IPS-NIHi11 (cell line): ENCODE measurements at places on chromosomes 11 and 22.

GRCh38 chr22:45843031-45843430, 133.9 kb downstream of the WNT7B start:
- no peak for DNase-seq

GRCh38 chr11:118227865-118228785, 3.3 kb upstream of the JAML start:
- DNase-seq, result no peak

DNA sequence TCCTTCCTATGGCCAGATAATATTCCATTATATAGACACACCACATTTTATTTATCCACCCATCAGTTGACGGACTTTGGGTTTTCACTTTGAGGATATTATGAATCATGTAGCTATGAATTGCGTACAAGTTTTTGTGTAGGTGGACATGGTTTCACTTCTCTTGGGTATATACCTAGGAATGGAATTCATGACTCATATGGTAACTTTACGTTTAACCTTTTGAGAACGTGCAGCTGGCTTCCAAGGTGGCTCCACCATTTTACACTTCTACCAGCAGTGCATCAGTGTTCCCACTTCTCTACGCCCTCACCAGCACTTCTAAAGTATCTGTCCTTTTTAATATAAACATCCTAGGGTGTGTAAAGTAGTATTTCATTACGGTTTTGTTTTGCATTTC, 112.0 kb downstream of the PLEKHA7 start:
- DNase-seq, result no peak

DNA sequence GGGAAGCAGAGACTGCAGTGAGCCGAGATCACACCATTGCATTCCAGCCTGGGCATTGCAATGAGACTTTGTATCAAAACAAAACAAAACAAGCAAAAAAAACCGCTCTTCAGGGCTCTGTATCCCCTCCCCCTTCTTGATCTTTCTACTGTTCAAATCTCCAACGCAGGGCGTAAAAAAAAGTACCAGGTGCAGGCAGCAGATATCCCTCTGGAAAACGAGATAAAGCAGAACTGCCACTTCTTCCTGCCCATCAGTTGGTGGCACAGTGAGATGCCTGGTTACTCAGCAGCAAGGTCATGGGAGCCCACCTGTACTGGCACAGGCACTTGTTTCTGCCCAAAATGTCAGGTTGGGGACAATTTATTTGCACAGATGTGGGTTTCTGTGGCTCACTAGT, 11.2 kb downstream of the CCS start:
- no peak for DNase-seq

DNA sequence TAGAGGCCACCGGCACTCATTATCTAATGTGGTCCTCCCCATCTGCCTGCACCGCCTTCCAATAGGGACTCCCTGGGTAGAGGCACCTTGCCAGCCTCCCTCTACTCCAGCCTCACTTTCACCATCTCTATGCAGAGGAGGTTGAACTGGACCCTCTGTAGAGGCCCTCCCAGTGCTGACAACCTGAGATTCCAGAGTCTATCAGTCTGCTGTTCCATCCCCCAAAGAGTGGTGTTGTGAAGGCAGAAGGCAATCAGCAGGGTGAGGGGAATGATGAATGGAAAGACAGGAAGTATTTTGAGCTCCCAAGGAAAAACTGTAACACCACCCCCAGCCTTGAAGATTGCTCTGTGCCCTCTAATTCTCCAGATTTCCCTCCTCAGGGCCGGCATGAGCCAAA, 77.9 kb downstream of the THAP12 start:
- DNase-seq, result no peak
